ENCODE measurements at places on chromosomes 4 and X.

GRCh38 chrX:112058255-112058654 lies 24.3 kb downstream of the TRPC5 start:
- H3K27me3 ChIP-seq = no peaks in the 10 kb centered on the region
- H3K4me1 ChIP-seq = no peaks in the 10 kb centered on the region
- H3K27ac ChIP-seq = no peak overlapping the region

- no peaks in the 10 kb centered on the region for H3K27me3 ChIP-seq
- H3K4me1 ChIP-seq = no peaks in the 10 kb centered on the region
- no peak overlapping the region for H3K27ac ChIP-seq
These were observed 48.4 kb upstream of the RPS6KA3 start for GRCh38 chrX:20315140-20315539.

- H3K27me3 ChIP-seq = no peaks in the 10 kb centered on the region
- no peak overlapping the region for H3K27ac ChIP-seq
- H3K36me3 ChIP-seq = no peaks in the 10 kb centered on the region
- no peaks in the 10 kb centered on the region for H3K4me1 ChIP-seq
These were observed 15.3 kb downstream of the PGRMC1 start for GRCh38 chrX:119251386-119251785.

DNA sequence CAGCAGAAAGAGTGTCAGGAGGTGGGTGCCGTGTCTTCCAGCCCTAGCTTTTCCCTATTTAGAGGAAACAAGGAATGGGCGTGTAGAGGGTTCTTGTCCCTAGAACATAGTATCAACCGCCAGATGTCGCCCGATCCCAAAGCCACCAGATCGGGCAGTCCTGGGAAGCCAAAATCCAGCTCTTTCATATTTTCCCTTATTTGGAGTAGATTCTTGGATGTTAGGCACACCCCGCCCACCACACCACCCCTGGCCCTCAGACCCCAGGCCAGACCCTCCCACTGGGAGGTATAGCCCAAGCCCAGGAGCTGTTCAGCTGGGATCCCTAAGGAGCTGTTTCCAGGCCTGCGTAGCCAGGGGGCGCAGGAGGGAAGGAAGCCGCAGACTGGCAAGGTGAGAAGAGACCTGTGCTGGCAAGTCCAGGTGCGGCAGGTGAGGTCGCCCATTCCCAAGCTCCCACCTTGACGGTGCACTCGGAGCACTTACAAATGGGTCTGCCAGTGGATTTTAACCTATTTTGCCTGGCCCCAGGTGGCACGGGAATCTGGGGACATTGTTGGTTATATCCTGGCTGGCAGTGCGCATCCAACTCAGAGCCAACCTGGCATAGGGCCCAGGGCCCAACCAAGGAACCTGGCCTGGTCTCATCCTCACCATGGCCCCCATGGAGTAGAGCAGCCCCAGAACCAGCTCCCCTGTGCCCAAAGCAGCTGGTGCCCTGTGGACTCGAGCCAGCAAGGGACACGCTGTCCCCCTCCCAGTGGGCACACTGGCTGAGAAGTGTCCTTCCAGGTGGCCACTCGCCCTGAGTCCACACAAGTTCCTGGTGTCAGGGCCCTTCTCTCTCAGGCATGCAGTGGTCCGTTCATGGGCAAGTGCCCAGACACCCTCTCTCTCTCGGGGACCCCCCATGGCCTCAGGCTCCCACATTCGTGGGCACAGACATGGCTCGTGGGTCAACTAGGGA lies 811 bp downstream of the FLNA start:
- H3K36me3 ChIP-seq = peaks cover 2% of the 10 kb centered on the region
- peak overlapping the region; percentile 56 for H3K4me3 ChIP-seq
- H3K27me3 ChIP-seq = no peaks in the 10 kb centered on the region
- peak; percentile 80 for DNase-seq
- H3K4me1 ChIP-seq = no peaks in the 10 kb centered on the region
